CD4-positive, alpha-beta T cell treated with Interleukin-4 for 1 hour (primary cell): ENCODE measurements at places on chromosomes 2 and 18.

GRCh38 chr2:21928292-21928691, 804.5 kb downstream of the TDRD15 start:
- no peak for DNase-seq

GRCh38 chr2:233938676-233939370, 21.6 kb downstream of the TRPM8 start:
- no peak for DNase-seq

DNA sequence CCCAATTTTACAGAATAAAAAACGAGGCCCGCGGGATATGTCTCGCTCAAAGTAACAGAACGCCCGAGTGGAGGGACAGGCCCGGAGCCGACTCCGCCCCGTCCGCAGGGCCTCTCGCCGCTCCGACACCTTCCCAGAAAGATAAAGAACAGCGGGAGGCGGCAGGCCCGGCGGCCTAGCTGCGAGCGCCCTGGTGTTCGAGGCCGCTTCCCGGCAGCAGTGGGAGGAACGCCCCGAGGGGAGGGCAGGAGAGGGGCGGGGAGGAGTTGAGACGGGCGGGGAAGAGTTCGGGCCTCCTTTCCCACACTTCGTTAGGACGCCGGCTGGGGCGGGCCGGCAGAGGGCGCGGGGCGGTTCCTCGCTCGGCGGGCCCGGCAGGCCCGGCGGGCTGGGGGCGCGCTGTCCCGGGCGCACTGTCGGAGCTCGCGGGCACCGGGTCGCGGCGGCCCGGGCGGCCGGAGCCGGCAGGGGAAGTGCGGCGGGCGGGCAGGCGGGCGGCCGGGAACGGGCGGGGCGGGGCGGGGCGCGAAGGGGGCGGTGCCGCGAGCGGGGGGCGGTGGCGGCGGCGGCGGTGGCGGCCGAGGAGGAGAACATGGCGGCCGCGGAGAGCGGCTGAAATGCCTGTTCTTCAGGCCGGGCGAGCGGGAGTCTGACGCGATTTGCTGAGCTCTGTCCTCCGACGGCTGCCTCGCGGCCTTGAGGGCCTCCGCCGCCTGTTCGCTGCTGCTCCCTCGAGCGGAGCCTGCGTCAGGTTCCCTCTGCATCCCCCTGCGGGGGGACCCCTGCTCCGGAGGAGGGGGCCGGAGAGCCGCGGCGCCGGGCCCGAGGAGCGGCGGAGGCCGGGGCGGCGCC, at the start of gene NCOA1:
NCOA1 (plus strand) TSS at position 565 of the 852 bp plus-strand sequence. CDS start 167,424 bp downstream, outside the sequence.
- DNase-seq: peak; percentile 90

GRCh38 chr2:161983866-161984265, 90.1 kb downstream of the DPP4 start:
- no peak for DNase-seq

GRCh38 chr18:75915941-75916623, 488.6 kb upstream of the SMIM21 start:
- DNase-seq: no peak

GRCh38 chr2:30910686-30911085, 103.4 kb upstream of the CAPN13 start:
- no peak for DNase-seq

DNA sequence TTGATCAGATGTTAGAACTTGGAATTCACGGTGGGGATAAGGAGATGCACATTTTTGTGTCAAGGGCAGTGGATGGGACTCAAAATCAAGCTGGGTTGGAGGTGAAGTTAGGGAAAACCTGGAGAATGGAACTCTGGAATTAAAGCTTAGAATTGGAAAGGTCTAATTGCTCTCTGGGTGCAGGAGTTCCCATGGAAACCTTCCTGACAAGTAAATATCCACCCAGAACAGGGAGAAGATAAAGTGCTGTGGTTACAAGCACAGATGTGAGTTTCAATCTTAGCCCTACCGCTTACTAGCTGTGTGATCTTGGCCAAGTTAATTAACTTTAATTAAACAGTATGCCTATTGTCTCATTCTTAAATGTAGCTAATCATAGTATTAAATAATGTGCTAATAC, 71.3 kb upstream of the TCF7L1 start:
- no peak for DNase-seq

DNA sequence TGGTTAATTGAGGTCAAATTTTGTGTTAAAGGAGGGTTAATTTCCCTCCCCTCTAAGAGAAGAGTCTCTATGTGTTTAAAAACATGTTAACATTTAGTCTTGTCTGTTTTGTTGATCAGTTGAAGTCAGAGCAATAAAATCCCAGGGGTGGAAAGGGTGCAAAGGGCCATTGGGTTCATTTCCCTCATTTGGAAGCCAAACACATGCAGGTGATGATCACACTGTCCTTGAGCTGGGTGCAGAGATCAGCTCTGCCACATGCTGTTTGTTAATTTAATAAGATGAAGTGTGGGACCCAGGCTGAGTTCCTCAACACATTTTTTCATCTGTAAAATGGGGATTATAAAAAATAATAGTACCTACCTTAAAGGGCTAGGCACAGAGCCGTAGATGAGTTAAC, 260.9 kb downstream of the LPIN1 start:
- DNase-seq: no peak

GRCh38 chr2:128727914-128728313, 409.2 kb upstream of the HS6ST1 start:
- DNase-seq: no peak
